ENCODE measurements at places on chromosomes 1 and 21.

DNA sequence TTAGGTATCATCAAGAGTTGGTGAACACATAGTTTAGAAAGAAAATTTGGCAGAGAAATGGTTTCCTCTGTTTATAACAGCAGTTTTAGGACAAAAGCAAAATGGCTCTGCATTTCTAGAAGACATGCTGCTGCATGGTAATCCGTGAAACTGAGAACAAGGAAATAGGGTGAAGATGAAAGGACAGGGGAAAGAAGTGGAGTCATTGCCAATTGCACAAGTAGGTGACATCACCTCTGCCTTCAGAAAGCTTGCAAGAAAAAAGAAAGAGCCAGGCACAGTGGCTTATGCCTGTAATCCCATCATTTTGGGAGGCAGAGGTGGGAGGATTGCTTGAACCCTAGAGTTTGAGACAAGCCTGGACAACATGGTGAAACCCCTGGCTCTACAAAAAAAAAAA is 217.6 kb downstream of the LMX1A start:
- DNase-seq: no peak

GRCh38 chr1:156814571-156815260 is 1.9 kb downstream of the SH2D2A start:
- DNase-seq: no peak

DNA sequence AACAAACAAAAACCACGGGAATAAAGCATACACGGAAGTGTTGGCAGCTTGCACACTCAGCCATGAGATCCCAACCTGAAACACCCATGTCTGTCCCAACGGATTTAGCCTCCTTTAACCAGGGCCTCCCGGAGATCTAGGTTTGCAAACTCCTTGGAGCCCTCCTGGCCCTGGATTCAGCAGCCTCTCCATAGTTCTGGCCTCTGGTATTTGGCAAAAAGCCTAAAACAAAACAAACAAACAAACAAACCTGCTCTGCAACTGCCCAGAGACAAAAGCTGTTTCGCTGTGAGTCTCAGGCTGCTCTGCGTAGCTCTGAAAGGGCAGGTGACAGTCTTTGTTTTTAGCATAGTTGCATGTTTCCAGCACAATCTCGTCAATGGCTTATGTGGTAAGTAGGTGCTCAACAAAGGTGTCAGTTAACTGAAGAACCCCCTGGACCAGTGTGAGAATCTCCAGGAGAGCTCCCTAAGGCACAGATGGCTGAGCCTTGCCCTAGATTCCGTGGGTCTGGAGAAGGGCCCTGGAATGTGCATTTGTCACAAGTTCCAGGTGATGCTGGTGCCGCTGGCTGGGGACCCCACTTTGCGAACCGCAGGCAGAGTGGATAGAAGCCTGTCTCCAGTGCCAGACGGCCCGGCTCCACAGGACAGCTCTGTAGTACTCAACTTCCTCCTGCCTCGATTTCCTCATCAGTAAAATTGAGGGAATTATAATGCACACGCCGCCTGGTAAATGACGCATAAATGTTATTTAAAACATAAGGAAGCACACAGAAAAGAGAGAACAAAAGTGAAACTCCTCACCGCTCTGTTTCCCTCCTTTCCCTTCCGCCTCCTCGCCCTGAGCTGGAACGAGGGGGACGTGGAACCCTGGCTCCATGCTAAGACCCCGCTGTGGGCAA is 86.2 kb downstream of the RIPK4 start:
- no peak for DNase-seq

DNA sequence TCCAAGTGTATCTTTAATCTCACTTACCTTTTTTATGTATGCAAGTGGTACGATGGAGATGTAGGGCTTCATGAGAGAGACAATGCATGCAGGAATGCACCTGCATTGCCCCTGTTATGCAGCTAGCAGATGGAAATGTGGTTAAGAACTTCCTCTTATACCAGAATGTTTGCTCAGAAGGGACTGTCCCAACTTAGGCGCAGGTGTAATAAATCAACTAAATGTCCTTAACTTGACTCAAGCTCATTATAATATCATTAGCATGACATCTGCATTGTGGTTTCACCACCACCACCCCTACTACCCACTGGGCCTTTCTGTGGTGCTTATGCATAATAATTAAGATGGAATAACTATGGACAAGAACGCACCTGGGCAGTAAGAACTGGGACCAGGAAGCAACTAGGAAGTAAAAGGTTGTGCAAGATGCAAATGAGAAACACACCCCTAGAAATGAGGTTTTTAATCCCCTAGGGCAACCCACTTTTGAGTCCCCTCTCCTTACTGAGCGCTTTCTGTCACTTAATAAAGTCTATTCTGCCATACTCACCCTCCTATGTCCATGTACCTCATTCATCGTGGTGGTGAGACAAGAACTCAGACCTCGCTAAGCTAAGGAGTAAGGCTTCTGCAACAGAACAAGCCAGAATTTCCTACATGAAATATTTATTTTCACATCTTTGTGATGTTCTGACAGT is 1103.3 kb upstream of the B3GALT2 start:
- DNase-seq: peak; percentile 17

GRCh38 chr1:110637475-110637874 is 31.3 kb upstream of the KCNA2 start:
- no peak for DNase-seq

- no peak for DNase-seq
Observed at GRCh38 chr1:233328142-233328921, 808 bp downstream of the MAP3K21 start.

DNA sequence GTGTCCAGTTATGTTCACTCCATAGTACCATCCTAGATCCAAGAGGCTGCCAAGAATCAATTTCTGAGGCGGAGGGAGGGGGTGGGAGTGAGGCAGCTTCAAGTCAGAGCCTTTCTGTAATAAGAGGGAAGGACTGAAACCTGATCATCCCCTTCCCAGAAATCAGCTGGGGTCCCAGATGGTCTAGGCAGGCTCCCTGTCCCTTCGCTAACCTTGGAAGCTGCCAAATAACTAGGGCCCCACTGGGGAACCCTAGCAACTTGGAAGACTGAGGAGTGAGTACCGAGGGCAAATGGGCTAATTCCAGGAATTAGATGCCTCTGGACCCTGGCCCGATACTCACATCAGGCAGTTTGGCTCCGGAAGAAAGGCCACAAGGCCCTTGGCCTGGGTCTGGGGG is 113.3 kb downstream of the NAV1 start:
- no peak for DNase-seq

DNA sequence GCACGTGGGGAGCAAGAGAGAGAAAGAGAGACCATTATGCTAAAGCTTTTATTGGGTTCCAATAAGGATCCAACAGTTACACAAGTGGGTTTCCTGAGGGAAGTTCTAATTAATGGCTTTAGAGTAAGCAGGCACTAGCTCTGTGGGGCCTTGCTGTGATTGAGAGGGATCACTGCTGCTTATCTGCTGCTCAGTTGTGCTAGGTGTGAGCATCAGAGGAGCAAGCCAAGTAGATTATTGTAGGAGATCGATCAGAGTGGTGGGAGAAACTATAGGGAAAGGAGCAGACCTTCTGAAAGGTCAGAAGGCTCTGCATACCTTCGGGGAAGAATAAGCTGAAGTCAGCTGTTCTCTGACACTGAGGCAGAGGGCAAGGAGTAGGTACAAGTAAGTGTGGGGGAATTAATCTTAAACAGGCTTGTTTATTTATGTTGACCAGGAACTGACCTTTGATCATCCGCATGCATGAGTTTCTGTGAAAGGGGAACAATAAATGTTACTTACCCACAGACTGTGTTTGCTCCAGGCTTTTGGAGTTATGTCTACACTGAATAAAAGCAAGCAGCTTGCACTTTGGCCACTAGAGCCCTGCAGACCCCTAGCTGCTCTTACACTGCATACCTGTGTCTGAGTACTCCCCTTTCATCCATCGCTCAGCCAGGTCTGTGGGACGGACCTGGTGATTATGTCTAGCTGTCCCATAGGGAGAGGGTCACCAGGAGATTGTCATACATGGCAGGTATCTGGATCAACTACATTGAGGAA is 89.7 kb downstream of the TNNI3K start:
- no peak for DNase-seq

DNA sequence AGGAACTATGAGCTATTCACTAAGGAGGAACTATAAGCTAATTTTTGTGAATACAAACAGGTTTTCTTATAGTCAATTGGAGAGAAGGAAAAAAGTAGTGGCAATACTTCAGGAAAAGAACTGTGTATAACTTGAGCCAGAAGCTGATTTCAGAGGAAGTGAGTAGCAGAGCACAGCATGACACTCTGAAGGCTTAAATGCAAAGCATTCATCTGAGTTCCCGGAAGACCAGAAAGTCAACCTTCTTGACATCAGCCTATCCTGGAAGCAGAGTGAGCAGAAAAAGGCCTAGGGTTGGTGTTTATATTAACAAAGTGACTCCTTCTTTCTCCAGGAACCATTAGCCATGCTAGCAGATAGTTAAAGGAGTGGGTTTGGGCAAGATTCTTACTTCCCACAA is 545.2 kb downstream of the MRPL39 start:
- DNase-seq: no peak
